LoVo (cell line): ENCODE measurements at places on chromosomes 2 and 18.
A peak's percentile ranks its signal among the peaks of the same experiment; 100 is the strongest.

- no peak for DNase-seq
These were observed 382.1 kb downstream of the OSR1 start for GRCh38 chr2:18976168-18976961.

GRCh38 chr2:158953926-158954763 lies 14.3 kb upstream of the TANC1 start:
- peak; percentile 86 for DNase-seq

DNA sequence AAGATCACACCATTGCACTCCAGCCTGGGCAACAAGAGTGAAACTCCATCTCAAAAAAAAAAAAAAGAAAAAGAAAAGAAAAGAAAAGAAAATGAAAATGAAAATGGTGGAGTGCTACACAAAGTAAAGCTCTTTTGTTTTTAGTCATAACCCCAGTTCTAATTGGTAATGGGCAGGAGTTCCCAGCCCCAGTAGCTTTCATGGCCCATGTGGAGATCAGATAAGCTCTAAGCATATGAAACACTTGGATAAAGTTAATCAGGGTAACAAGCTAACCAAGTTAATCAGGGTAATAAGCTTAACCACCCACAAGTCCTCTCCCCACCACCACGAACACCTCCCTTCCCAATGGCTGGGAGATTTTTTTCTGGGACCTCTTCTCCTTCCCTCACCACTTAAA lies 240.8 kb downstream of the BCL11A start:
- no peak for DNase-seq

DNA sequence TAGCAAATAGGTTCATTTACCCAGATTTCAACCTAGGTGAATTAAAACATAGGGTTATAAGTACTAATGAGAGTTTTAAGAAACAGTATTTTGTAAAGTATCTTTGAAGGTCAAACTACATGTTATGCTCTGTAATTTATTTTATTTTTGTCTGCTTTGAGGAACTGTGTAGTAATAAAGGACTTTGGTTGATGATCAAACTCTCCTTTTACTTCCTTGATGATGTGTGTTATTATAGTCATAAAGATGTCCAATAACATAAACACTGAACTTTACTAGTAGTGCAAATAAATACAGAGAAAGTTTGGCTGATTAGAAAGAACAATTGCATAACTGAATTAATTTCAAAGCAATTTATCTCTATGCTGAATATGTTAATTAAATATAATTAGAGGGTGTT lies 6.3 kb downstream of the GULP1 start:
- DNase-seq, result no peak

- no peak for DNase-seq
These were observed 17.7 kb downstream of the CPLX4 start for GRCh38 chr18:59300676-59301285.

GRCh38 chr18:77701977-77702376 lies 452.3 kb downstream of the GALR1 start:
- no peak for DNase-seq

GRCh38 chr2:73292906-73293533 lies 328 bp downstream of the EGR4 start:
- no peak for DNase-seq

- no peak for DNase-seq
These were observed 992.2 kb upstream of the PIK3C3 start for GRCh38 chr18:40962784-40963183.

- DNase-seq, result no peak
These were observed 88.0 kb upstream of the CELF4 start for GRCh38 chr18:37653618-37654017.

DNA sequence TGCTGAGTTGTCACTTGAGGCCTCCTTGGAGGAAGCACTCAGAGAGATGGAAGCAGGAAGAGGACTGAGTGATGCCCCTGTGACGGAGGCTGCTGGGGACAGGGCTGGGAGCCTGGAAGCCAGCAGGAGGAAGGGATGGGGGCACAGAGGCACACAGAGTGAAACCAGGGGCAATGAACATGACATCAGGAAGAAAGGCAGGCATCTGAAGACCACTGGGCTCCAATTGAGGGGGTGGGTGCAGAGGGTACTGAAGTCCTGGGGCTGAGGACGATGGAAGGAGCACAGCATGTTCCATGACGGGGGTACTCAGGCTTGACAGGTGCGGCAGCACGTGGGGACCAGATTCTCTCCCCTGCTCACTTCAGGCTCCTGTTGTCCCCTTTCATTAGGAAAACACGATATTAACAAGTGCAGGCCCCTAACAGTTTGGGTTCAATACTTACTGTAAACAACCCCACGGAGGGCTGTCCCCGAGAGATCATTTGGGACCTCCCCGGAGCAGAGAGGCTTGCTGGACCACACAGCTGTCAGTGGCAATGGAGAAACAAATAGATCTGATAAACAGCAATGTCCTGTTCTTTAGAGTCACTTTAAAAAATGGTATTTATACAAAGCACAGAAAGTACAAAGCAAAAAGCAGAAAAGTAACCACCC lies 8.7 kb downstream of the INPP5D start:
- DNase-seq, result no peak

GRCh38 chr2:239512054-239512453 lies 111.2 kb upstream of the HDAC4 start:
- no peak for DNase-seq

GRCh38 chr2:214774108-214774507 lies 35.4 kb downstream of the BARD1 start:
- no peak for DNase-seq

- peak; percentile 5 for DNase-seq
These were observed 171.6 kb downstream of the IKZF2 start for GRCh38 chr2:212979799-212980198.

GRCh38 chr18:3328532-3328931 lies 66.6 kb downstream of the MYL12B start:
- DNase-seq, result no peak

GRCh38 chr2:183248866-183249567 lies 124.8 kb downstream of the NUP35 start:
- DNase-seq, result peak; percentile 46

GRCh38 chr2:125167820-125168219 lies 1142.7 kb downstream of the CNTNAP5 start:
- no peak for DNase-seq

- DNase-seq, result peak; percentile 48
These were observed 373 bp downstream of the EIPR1 start for GRCh38 chr2:3377279-3377611.
